ENCODE measurements at places on chromosomes 1 and 21.
A peak's percentile ranks its signal among the peaks of the same experiment; 100 is the strongest.

- DNase-seq, result no peak
Observed at GRCh38 chr21:29429218-29429617, 130.5 kb downstream of the BACH1 start.

GRCh38 chr1:117209094-117209493 lies 1.6 kb downstream of the VTCN1 start:
- DNase-seq, result no peak

DNA sequence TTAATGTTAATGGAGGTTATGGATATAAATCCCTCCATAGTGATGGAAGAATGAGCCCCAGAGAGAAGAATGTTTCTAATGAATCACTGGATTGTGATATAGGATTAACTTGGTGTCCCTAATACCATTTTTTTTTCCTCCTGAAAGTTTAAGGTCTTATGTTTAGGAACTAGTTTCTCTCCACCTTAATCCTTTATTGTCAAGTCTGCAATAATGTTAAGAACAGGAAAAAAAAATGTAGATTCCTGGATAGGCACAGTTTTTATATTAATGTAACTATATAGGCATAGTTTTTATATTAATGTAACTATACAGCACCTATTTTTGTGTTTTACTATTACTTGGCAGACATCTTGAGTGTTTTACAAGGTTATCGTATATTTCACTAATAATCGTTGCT lies 34.9 kb downstream of the NFIA start:
- DNase-seq, result no peak

DNA sequence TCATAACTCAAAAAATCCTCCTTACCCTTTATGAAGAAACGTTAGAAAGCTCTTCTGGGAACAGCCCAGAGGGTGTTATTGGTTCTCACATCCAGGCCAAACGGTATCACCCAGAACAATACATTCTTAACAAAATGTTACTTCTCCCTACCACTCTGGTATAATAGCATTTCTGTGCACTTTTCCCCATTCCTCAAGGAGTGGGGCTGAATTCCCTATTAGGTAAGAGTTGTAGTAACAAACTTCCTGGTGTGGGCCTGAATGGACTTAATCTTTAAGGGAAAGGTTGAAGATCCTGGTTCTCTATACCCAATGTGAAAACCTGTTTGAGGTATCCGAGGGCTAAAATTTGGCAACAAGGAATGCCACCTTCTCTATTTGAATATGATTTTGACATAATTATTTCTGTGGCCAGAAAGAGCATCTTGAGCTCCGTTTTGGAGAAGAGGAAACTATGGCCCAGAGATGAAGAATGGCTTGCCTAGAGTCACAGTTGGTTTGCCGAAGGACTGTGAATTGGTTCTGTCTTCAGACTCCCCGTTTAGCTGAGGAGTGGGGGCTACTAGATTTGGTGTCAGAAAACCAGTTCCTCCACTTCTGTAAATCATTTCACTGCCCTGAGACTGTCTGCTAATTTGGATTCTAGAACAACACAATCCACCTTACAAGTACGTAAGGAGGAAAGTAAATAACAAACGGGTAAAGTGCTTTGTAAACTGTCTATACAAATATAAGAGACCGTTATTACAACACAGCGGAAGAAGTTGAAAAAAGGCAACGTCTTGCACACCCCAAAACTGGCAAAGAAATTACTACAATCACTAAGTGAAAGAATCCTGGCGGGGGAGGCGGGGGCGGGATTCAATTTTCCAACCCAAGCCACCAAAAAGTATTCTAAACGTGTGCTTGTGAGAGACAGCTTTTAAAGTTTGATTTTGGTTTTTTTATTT lies 2.3 kb downstream of the ANP32E start:
- no peak for DNase-seq

GRCh38 chr1:86389307-86389706 lies 6.8 kb downstream of the ODF2L start:
- no peak for DNase-seq

- no peak for DNase-seq
Observed at GRCh38 chr21:31801551-31802219, 69.8 kb upstream of the SCAF4 start.

- no peak for DNase-seq
Observed at GRCh38 chr1:244952940-244953339, 88.6 kb upstream of the HNRNPU start.

DNA sequence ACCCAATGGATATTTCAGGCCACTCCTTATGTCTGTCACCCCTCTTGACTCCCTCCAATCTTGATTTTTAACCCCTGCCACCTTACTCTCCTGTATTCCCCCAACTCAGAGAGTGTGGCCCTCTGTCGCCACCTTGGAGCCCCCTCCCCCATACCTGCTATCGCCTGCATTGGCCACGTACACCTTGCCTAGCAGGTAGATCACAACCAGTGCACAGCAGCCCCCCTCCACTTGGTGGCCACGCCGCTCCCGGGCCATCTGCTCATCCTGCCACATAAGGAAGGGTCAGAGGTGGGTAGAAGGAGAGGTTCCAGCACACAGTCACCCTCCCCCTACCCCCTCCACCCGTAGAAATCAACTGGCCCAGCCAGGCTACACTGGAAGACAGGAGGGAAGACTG lies 2.9 kb downstream of the PPM1J start:
- no peak for DNase-seq

DNA sequence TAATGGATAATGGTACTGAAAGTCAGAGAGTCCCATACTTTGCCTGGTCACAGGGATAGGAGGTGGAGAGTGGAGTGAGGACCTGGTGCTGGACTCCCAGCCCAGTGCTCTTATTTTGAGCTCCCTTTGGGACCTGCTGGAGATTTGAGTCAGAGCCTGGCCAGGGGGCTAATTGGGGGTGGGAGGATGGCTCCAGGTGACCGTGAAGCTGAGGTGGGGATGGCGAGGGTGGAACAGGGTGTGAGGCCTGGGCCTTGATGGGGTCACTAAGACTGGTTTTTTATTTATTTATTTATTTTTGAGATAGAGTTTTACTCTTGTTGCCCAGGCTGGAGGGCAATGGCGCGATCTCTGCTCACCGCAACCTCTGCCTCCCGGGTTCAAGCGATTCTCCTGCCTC lies 17.8 kb downstream of the AMPD2 start:
- no peak for DNase-seq

DNA sequence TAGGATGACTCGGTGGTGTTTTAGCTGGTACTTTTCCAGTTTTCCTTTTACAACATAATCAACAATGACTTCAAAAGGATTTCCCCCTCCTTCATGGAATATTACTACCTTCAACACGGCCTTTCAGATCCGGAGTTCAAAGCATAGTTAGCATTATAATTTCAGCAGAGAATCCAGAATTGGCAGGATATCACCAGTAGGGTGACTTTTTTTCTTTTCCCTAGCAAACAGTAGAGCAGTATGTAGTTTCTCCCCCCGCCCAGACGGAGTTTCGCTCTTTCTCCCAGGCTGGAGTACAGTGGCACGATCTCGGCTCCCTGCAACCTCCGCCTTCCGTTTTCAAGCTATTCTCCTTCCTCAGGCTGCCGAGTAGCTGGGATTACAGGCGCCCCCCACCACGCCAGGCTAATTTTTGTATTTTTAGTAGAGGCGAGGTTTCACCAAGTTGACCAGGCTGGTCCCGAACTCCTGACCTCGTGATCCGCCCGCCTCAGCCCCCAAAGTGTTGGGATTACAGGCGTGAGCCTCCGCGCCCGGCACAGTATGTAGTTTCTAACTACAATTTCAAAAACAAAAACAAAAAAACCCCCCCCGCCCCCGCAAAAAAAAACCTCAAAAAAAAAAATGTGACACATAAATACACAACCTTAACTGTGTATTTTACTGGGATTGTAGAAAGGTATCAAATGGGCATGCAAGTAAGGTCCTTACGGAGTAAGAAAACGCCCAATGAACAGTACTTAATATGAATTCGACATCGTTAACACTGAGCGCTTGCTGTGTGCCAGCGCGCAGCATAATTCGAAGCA lies 1.5 kb upstream of the COX20 start:
- DNase-seq, result peak; percentile 44

DNA sequence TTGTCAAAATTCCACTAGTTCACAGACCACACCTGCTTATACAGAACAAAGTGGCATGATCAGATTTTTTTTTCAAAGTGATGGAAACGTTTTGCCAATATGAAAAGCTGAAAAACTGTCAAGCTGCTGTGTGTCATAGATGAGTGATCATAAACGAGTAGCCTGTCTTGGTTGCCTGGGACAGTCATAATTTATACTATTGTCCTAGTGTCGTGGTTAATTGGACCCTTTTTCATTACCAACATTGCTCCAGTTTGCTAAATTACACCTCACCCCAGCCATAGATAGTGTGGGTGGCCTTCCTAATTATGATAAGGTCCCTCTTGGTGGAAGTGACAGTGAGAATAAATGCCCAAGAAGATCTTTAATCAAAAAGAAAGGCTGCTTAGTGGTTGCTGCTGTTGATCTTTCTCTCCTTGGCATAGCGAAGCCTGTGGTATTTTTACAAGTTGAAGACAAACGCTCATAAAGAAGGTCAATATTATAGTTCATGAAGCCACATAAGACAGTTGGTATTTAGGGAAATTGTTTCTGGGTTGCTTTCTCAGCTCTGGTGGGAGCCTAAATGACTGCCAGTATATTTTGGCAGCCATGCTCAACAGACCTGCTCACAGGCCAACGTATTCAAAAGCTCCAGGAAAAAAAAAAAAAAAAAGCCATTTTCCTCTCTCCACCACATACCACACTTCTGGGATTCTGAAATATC lies 478.1 kb downstream of the PLA2G4A start:
- no peak for DNase-seq

DNA sequence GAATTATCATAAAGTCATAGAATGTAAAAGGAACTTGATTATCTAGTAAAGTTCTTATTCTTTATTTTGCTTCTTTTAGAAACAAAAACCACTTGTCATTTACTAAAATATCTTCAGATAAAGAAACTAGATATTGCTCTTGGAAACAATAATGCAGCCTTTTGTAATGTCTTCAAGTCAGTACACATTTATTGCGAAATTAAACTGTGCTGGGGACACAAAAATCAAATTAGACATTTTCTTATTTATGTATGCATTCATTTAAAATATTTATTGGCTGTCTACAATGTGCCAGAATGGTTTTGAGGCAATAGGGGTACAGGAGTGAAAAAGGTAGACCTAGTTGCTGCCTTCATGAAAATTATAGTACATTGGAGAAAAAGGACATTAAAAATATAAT lies 201.1 kb downstream of the GRIK1 start:
- no peak for DNase-seq

GRCh38 chr1:65027666-65028358 lies 61.5 kb upstream of the JAK1 start:
- DNase-seq, result no peak

DNA sequence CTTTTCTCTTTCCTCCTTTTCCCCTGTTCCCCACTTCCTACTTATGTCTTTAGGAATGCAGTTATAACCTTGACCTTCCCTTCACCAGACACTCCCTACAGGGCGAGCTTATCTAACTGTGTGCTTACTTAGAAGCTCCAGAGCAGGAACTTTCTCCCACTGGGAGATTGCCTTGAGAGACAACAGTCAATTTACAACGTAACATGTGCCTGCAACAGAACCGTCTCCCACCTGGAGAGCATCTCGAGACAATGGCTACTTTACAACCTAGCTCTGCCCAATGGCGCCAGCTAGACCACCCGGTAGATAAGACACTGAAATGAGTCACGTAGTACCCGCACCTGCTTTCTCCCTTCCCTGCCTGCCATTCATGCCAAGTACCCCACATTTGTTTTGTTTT lies 16.7 kb downstream of the HMGN1 start:
- no peak for DNase-seq

DNA sequence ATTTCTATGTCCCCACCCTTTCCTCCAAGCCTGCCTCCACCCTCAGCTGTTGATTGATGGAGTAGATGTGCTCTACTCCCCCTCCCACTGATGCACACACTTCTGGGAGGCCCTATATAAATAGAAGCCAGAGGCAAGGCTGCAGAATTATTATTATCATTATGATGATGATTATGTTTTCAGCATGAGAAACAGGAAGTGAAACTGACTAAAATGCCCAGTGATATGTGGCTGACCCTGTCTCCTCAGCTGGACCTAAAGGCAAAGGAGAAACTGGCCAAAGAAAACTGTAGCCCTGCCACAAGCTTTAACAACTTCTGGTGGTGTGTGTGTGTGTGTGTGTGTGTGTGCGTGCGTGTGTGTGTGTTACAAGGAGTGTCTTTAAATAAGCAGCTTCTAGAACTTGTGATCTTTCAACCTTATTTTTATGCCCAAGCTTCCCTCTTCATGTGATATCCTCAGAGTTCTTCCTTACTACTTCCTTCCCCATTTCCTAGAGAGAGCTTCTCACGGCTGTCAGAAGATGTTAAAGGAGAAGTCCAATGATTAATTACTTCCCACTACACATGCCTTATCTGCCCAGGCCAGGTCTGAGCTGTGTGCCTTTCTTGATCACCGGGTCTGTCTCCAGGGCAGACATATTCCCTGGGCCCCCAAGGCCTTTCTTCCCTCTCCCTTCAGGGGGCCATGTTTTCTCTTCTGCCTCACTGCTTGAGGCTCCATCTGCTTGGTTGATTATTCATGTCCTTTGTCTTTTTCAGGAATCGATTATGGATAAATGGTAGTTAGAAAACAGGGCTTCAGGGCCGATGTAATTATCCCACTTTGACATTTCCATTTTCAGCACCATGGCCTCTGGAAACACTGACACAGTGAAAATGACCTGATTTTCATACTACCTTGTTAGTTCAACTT lies 11.6 kb upstream of the MAPKAPK2 start:
- DNase-seq, result no peak

DNA sequence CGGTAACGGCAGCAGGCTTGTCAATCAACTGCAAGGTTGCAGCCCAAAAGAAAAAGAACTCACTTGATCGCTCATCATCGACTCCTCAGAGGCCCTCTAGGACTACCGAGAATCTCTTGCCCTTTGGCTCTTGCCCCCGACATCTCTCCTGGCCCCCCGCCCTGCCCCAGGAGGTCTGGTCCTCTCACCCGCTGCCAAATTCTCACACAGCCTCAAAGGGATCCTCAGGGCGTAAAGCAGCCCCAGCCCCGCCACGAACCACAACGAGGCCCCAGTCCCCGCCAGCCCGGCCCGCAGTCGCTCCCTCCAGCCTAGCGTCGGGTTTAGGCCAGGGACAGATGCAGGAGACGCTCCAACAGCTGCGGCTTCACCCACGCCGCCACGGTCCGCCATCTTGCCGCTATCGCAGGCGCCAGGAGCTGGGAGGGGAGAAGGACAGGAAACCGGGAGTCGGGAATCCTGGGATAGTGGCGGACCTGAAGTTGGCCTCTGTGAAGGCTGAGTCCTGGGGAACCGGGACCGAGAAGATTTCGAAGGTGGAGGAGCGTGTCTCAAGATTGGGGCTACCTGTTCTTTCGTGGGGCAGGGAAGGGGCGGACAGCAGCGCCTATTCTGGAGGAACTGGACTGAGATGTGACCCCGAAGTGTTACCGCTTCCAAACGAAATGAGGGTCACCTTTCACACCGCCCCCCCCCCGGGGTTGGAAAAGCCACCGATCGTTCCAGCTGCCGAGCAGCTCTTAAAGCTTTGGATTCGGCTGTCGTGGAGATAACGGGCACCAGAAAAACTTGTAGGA lies at the start of gene ST7L:
TSS of gene ST7L (minus strand) at position 421 of the 797 bp plus-strand sequence. CDS start at position 393, 28 bp downstream.
- DNase-seq, result peak; percentile 60

DNA sequence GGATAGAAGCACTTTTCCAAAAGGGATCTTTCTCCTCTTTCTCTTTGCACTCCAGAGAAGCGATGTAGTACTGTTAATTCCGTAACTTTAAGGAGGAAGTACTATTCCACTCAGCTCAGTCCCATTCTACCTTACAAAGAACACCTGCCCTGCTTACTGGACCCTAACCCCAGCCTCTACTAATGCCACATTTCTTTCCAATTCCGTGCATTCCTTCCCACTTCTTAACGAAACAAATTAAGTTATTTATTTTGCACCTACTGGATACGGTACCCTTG lies 511 bp downstream of the NDC1 start:
- no peak for DNase-seq
